ENCODE measurements at places on chromosomes 16 and 17.

GRCh38 chr17:44187131-44187899 lies 543 bp downstream of the TMUB2 start:
- DNase-seq: no peak

DNA sequence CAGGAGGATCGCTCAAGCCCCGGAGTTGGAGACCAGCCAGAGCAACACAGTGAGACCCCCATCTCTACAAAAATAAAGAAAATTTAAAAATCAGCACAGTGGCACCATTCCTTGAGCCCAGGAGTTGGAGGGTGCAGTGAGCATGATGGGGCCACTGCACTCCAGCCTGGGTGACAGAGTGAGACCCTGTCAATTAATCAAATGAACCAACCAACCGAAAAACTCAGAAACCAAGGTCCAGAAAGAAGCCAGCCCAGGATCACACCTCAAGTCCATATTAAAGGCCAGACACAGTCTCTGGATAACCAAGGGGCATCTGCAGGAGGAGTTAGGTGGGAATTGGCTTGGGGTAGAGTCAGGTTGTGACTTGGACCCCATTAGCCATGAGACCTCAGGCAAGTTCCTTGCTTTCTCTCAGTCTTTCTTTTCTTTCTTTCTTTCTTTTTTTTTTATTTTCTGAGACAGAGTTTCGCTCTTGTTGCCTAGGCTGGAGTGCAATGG lies 2.4 kb downstream of the HSD17B1 start:
- no peak for DNase-seq

DNA sequence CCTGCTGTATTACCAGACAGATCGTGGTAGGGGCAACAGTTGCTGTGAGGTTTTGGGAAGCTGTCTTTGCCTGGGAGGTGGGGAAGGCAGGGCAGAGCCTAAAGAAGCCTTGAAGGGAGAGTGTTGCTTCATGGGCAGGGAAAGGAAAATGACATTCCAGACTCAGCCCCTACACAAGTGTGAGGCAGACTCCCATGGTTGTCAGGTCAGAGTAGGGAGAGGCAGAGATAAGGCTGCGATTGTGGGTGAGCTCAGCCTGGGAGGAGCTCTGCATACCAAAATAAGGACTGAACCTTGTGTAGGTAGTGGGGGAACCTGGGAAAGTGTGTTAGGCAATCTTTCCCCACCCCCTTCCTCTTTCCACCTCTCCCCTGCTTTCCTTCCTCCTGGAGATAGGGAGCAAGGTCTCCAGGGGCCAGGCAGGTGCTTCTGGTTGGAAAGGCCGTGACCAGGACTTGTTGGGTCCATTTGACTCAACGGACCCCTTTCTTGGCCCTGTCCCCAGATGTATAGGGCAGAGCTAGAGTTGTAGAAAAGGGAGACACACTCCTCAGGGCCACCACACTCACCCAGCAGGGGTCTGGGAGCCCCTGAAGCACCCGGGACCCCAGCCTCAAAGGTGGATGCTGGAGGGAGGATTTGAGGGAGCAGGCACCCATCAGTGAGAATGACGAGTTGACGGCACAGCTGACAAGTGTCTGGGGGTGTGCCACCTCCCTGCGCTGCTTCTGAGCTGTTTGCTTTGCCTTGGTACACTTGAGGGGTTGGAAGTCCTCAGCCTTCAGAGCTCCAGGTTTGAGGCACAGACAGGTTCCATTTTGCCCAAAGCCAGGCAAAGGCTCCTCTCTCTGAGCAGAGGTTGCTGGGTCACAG lies 18.5 kb upstream of the TOB1 start:
- DNase-seq: no peak

DNA sequence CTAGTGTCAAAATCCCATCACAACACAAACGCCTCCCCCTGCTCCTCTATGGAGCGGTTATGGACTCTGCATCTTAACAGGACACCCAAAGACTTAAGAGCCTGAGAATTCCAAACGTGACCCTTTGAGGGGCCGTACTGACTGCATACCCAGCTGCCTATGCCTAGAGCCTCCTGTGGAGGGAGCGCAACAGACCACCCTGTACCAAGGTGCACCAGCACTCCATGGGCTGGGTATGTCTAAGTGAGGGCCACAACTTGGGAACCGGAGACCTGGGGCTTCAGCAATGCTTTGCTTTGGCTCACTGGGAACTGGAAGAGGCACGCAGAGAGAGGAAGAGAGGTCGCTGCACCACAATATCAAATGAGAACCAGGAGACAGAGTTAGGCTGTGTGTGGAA lies 5.4 kb downstream of the ANKS3 start:
- no peak for DNase-seq

GRCh38 chr17:8836821-8837562 lies 30.5 kb downstream of the PIK3R6 start:
- no peak for DNase-seq

- DNase-seq: no peak
Observed at GRCh38 chr17:13410874-13411273, 190.9 kb downstream of the HS3ST3A1 start.

DNA sequence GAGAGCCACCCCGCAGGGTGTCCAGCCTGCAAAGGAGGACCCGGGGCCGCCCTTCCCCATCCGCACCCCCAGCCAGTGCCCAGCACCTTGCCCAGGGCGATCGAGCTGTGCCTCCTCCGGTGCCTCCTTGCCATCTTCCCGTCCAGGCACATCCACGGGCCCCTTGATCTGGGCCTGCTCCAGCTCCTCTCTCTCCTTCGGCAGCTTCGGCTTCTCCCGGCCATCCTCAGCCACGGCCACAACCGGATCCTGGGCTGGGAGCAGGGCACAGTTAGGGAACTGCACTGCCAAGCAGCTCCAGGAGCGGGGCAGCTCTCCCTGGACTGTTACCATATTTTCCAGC lies 13.8 kb downstream of the NDUFAF8 start:
- no peak for DNase-seq

- DNase-seq: no peak
Observed at GRCh38 chr16:89150090-89150835, 21.3 kb upstream of the CDH15 start.
